NCI-H1930 (cell line): ENCODE measurements at places on chromosomes 3 and 15.

DNA sequence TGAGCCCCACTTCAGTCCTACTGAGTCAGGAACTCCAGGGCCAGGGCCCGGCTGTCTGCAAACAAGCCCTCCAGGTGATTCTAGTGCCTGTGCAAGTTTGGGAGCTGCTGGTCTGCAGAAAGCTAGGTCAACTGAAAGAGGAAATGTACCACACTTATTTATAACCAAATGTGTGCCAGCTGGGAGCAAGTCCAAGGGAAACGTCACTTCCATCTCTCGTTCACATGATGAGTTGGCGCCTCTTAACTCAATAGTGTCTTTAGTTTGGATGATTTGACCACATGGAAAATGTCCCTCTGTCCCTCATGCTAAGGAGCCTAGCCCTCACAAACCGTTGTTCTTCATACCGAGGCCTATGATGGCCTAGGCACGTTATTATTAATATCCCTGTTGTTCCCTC is 43.2 kb downstream of the GOLGA8S start:
- no peak for DNase-seq

- DNase-seq: no peak
Observed at GRCh38 chr3:34683851-34684250, 885.4 kb downstream of the PDCD6IP start.

DNA sequence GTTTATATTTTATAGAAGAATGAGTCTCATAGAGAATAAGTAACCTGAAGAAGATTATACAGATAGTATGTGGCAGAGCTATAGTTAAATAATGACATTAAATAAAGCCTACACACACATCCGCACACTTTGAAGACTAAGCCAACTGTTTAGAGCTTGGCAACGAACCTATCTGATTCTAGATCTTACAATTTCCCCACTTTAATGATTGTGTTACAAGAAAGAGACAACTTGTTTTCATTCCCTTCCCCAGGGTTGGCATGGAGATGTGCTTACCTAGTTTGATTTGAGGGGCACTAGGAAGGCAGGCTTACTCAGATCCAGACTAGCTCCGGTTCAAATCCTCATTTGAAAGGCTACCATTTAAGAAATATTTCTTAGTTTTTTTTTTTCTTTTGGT is 61.9 kb upstream of the CBLB start:
- no peak for DNase-seq

- no peak for DNase-seq
Observed at GRCh38 chr3:15427981-15428380, 583 bp downstream of the EAF1 start.

- DNase-seq: no peak
Observed at GRCh38 chr3:71903112-71903495, 118.2 kb upstream of the PROK2 start.

- DNase-seq: no peak
Observed at GRCh38 chr3:143311096-143311495, 191.5 kb downstream of the CHST2 start.

DNA sequence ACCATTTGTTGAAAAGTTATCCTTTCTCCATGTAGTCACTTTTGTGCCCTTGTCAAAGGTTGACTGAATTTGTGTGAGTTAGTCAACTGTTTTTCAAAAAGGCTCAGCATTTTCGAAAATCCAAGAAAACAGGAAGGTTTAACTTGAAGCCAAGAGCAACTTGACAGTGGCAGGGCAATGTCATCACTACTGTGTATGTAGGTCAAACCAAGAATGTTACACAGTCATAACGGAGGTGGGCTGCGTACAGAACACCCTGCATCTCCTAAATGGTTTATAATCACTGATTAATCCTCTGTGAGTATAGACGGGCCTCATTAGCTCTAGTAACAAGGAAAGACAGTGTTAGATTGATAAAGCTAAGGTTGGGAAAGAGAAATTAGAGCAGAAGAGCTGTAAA is 1064.9 kb downstream of the FHIT start:
- no peak for DNase-seq

- DNase-seq: no peak
Observed at GRCh38 chr3:69326855-69327300, 59.0 kb downstream of the FRMD4B start.

DNA sequence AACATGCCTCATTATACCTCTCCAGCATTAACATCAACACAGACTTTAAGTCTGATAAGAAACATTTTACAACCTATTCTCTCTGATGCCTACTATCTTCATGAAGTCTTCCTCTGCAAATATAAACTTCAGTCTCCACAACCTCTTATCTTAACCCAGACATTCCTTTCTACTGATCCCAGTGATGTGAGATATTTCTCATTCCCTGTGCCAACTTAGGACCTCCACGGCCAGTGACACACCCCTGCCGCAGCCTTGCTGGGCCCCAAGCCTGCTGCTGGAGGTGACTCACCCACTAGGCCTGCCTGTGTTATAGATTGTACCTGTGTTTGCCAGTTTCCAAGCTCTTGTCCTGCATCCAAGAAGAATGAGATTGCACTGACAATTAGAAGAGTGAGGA is 734.5 kb upstream of the CADM2 start:
- no peak for DNase-seq

GRCh38 chr15:34341381-34342212 is 1.3 kb downstream of the NOP10 start:
- DNase-seq: no peak

- DNase-seq: no peak
Observed at GRCh38 chr3:114809668-114810413, 337.2 kb downstream of the ZBTB20 start.

- DNase-seq: no peak
Observed at GRCh38 chr15:50186752-50187151, 4.8 kb downstream of the SLC27A2 start.

- no peak for DNase-seq
Observed at GRCh38 chr3:69255928-69256327, 130.0 kb downstream of the FRMD4B start.

DNA sequence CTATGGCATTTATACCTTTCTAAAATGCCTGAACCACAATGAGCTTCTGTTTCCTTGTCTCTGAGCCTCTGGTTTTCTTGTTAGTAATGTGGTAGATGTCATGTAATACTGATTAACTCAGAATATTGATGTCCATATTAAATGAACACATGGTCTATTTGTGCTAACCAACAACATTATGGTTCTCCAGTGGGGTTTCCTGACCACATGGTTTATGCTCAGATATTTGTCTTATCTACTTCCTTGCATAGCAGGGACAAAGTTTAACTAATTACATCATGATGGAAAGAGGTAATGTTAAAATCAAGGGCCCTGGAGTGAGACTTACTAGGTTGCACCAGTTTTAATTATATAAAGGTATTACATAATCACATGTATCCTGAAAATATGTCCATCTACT is 62.6 kb upstream of the SCN10A start:
- DNase-seq: no peak

DNA sequence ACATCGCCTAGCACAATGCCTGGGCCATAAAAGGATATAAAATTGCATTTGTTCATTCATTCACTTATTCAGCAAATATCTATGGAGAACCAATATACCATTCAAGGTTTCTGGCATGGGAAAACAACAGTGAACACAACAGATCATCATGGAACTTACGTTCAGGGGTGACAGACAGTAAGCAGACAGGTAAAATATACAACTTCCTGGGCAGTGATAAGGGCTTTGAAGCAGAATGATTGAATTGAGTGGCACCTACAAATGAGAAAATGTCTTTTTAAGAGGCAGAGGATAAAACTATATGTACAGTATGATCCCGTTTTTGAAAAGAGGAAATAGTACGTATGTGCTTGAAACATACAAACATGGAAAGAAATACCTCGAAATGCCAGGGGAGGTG is 39.2 kb downstream of the CMTM7 start:
- no peak for DNase-seq

DNA sequence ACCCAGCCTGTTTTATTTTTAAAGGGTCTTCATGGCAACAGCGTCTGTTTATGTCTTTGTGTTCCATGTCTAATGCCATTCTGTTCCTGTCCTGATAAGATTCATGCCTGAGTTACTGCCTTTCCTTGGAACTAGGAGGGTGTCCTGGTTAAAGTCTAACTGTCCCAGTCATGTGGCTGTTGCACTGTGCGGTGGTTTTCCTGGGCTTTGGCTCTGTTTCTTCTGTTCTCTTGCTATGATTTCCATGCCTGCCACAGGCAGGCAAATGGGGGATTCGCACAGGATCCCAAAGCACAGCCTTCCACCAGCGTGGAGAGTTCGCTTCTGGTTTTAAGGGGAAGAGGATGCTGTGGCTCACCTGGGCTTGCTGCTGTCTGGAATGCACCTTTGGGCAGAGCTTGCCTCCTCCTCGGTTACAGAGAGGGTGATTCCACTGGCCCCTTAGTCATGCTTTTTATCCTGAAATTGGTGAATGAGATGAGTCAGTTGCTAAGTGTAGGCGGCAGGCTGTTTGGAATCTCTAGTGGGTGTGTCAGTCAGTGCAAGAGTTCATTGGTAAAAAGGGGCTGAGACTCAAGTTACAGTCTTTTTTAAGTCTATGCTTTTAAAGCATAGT is 86.8 kb downstream of the CCK start:
- DNase-seq: no peak

DNA sequence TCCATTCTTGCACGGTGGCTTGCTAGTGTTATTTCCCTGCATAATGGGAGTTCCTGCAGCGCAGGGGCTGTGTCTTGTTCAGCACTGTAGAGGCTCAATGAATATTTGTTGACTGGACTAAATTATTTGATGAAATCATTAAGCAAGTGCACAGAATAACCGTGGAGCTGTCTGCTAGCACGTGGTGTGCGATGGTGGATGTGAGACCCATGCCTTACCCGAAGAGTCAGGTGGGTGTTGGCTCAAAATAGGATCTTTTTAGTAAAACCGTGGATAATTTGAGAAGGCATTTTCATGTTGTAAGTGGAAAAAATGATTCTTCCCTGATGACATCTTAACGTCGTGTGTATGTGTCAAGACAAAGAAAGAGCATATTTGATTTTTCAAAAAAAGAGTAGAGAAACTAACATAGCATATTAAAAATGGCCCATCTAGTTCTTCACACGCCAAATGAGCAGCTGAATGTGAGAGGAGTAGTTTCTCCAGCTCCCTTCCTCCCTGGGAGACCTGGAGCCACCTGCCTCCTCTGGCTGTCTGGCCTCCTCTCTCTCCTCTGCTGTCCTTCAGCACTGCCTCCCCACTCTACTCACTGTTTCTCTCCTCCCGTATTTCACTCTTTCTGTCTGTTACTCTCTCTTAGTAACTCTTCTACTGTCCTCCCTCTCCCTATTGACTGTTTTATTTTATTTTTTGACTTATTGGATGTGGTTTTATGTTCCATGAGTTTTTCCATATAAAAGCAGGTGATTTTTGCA is 6.3 kb downstream of the FAM81A start:
- no peak for DNase-seq

DNA sequence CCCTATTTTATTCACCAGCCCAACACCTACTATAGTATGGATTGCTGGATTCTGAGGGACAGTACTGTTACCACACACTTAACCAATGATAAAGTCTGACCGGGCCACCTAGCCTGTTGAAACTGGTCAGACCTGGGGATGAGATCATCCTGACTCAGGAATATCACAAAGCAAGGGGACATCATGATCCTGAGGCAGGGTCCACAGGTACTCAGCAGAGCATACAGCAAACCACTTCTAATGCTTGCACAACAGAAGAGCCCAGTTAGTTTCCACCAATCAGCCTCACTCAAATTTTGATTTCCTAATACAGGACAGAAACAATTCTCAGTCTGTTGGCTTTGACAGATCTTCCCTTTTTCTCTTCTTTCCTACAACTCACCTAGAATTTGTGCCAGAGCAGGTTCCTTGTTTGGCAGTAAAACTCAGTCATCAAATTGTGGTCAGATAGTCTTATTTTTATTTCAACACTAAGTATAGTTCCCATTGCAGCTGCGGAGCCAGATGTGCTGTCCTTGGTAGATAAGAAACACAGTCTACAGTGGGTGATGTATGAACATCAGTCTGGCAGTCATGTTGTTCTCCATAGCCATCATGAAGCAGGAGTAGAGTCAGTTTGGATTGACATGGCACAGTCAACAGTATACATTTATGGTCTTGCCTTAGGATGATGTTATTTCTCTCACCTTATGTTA is 90.1 kb upstream of the PRR23C start:
- DNase-seq: no peak

- no peak for DNase-seq
Observed at GRCh38 chr3:172085557-172085895, 46.1 kb downstream of the FNDC3B start.

DNA sequence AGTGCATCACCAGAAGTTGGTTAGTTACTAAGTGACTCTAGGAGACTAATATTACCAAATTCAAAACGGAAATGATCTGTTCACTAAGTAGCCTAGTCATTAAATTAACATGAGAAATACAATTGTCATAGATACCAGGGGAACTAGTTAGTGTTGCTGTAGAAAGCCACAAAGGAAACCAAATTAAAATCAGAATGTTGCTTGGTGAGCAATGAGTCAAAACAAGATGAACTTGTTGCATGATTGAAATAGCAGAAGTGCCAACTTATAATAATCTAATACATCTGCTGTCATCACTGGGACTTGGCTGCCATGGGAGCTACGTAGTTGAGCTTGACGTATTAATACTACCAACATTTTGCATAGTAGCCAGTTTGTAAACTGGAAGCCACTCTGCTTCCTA is 458.1 kb downstream of the DIPK2A start:
- DNase-seq: no peak

DNA sequence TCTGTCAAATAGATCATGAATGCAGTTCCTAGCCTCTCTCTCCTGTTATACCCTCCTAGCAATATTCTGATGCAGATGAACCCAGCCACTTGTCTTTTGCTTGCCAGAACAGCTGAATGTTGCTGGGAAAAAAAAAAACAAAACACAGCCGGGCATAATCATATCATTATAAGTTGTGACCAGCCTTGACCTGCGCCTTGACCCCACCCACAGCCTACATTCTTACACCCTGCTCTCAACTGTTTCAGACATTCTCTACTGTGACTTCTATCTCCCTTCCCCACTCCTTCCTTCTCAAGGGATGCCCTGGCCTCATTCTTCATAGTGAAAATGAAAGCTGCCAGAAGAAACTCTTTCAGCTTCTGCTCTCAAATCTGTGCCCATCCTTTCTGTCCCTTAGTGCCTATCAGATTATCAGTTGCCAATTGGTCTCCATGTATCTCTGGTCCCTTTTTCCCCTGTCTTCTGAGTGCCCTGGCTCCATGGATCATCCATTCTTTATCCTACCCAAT is 389.1 kb upstream of the TPRG1 start:
- no peak for DNase-seq

DNA sequence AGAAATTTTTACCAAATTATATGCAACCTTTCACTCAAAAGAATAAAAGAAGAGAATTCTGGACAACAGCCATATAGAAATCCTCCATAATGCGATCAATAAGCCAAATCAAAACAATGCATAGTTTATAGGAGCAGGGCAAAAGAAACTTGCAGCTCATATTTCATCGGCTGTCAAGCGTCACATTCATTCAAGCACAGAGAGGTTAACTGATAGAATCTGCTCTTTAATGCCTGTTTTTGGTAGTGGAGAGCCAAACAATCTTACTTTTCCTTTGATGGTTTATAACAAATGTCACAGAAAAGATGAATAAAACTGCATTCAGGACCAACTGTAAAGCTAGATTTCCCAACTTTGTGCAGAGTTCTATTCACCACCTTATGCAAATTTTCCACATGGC is 35.4 kb downstream of the PRTG start:
- no peak for DNase-seq
